Fibroblast of the aortic adventitia (primary cell): ENCODE measurements at places on chromosomes 2 and 18. TPM values are rescaled to one million over a fixed set of nuclear protein-coding genes. Genes with fewer than 3 reads are reported as not detected.

Gene WDR33
- total RNA-seq, result 17.8 and 34.4 TPM in 2 replicates

DNA sequence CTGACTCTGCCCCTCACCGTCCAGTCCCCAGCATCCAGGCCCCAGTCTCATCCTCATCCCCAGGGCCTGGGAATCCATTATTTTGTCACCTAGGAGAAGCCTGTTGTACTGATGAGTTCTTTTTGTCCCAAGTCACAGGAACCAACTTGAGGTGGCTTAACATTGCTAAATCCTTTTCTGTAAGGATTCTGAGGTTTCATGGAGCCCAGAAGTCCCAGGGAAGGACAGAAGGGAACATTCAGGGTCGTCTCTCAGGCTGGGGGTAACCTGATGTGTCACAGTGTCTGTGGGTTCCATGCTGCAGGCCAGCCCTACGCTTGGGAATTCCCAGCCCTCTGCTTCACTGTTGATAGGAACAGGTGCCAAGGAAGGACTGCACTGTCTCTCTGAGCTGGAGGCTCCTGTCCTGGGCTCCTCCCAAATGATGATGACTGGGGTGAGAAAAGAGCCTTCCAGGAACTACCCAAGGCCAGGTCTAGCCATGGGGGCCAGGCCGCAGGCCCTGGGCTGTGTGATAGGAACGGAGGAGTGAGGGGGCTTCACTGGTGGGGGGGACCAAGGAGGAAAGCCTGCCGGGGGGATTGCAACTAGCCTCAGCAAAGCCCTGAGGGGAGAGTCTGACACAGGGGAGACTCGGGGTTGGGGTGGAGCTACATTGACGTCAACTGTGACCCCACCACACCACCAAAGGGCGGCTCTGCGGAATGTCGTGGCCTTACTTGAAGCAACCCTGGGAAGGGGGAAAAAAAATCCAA is 145.7 kb downstream of the SMAD7 start:
- no peak for DNase-seq

GRCh38 chr2:128447538-128447995 is 128.9 kb upstream of the HS6ST1 start:
- no peak for DNase-seq

GRCh38 chr2:1553671-1554295 is 140.5 kb downstream of the TPO start:
- DNase-seq, result peak; percentile 65

- no peak for DNase-seq
Measured at GRCh38 chr18:39845106-39845505, 2109.9 kb upstream of the PIK3C3 start.

DNA sequence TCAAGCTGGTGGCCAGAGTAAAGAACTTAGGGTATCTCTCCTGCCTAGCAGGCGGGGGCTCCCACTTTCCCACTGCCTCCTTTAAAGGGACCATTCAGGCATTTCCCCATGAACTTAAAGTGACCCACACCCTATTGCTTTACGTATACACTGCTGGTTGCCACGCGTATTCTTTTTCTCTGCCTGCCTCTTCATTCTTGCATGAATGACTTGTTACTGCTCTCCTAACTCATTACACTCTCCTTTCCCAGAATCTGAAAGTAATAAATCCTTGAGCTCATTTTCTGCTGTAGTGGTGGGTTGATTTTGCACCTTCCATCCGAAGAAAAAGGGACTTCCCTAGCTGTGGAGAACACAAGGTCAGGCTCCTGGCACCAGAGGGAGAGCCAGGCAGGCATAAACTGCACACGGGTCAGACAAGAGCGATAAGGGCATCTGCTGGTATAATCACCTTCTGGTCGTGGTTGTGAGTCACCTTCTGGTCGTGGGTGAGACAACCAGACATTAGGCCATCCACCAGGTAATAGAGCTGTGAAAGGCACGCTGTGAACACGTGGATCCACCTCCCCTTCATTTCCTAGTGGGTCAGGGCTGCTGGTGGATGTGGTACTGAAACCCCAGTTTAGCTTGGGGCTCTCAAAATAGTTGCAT is 950.3 kb downstream of the SOCS6 start:
- DNase-seq, result no peak

DNA sequence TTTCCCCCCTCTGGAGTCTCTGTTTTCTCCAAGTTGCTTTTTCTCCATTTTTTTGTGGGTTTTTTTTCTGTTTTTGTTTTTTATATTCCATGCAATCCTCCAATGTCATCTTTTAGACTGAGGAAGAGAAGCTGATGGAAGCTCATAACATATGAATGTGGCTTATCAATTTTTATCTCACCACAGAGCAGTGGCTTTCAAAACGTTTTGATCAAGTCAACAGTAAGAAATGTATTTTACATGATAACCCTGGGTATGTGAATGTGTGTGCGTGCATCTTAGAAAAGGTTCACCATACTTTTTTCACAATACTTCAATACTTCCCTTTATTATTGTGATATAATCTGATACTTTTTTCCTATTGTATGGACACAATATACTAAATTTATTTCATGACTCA is 64.6 kb upstream of the CDCA7 start:
- peak; percentile 62 for DNase-seq

Gene PID1
- 0.57 and 13.0 TPM in 2 replicates for total RNA-seq

DNA sequence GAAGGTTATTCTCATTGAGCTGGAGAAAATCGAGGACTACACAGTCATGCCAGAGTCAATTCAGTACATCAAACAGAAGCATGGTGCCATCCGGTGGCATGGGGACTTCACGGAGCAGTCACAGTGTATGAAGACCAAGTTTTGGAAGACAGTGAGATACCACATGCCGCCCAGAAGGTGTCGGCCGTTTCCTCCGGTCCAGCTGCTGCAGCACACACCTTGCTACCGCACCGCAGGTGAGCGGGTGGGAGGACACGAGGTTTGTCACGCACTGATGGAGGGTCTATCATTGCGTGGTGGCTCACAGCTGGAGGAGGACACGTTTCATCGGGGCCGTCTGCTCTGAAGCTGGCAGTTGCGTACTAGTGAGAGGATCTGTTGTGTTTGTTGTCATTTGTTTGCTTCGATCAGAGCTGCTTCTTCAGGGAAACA is 48.2 kb downstream of the IL1RL2 start:
- DNase-seq, result no peak
